Muscle of leg (tissue), 16 donors: ENCODE measurements at places on chromosomes 7 and 10. TPM values are rescaled to one million over a fixed set of nuclear protein-coding genes. Genes with fewer than 3 reads are reported as not detected.

DNAJC30 gene
- total RNA-seq, result 3.1 TPM

GPRIN2 gene
- total RNA-seq, result 0.13 TPM

LIPM gene
- total RNA-seq, result not detected

APBB1IP gene
- total RNA-seq, result 1.6 TPM

CRYGN gene
- total RNA-seq, result 0.09 TPM

MMP21 gene
- 0.18 TPM for total RNA-seq

ZNF365 gene
- 0.13 TPM for total RNA-seq

AMPH gene
- total RNA-seq, result 7.7 TPM

- H3K27me3 ChIP-seq, result no peaks in the 10 kb centered on the region
- DNase-seq, result peak; percentile 37
- H3K4me1 ChIP-seq, result no peaks in the 10 kb centered on the region
- H3K36me3 ChIP-seq, result peaks cover 29% of the 10 kb centered on the region
- no peak overlapping the region for H3K4me3 ChIP-seq
- H3K27ac ChIP-seq, result no peak overlapping the region
Measured at GRCh38 chr10:69004821-69005220, 16.2 kb downstream of the KIFBP start.

DNA sequence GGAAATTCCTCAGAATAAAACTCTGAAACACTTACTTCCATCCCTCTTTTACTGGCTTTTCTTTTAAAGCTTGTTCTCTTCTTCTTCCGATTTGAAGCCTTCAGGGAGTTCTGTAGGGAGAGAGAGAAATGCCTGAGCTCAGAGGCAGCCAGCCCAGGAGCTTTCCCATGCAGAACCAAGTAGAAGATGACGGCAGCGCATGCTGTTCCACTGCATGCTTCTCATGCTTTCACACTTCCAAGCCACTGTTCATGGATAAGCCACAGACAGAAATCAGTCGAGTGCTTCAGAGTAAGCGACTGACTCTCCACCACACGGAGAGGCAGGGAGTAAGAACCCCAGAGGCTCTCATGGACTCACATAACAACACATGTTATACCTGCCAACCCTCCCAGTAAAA is 237.3 kb downstream of the DGKI start:
- no peaks in the 10 kb centered on the region for H3K4me1 ChIP-seq
- H3K36me3 ChIP-seq, result no peaks in the 10 kb centered on the region
- H3K4me3 ChIP-seq, result no peak overlapping the region
- H3K27me3 ChIP-seq, result no peaks in the 10 kb centered on the region

DNA sequence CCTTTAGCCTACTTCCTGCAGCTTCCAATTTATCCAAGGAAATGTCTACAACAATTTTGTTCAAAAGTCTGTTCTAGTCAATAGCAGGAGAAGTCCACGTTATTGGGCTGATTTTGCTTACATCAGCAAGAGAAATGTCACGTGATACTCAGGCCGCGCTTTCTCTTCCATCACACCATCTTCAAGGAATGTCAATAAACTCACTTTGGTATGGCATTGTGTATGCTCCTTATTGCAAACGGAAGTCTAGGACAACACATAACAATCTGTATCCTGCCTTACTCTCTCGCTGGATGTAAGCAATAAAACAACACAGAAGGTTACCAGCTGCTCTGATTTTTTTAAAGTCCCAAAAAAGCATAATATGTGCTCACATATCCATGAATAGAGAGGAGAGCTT is 17.1 kb upstream of the STK17A start:
- no peak overlapping the region for H3K4me3 ChIP-seq
- no peaks in the 10 kb centered on the region for H3K27me3 ChIP-seq
- no peaks in the 10 kb centered on the region for H3K36me3 ChIP-seq
- DNase-seq, result peak; percentile 9

GRCh38 chr10:127937915-127938463 is 31.1 kb downstream of the PTPRE start:
- no peak overlapping the region for H3K4me3 ChIP-seq
- H3K36me3 ChIP-seq, result no peaks in the 10 kb centered on the region
- no peak overlapping the region for H3K27ac ChIP-seq
- no peak for DNase-seq

- no peaks in the 10 kb centered on the region for H3K4me1 ChIP-seq
- no peaks in the 10 kb centered on the region for H3K27me3 ChIP-seq
- no peaks in the 10 kb centered on the region for H3K36me3 ChIP-seq
- H3K27ac ChIP-seq, result no peak overlapping the region
Measured at GRCh38 chr10:88608780-88609179, 22.2 kb downstream of the LIPJ start.

DNA sequence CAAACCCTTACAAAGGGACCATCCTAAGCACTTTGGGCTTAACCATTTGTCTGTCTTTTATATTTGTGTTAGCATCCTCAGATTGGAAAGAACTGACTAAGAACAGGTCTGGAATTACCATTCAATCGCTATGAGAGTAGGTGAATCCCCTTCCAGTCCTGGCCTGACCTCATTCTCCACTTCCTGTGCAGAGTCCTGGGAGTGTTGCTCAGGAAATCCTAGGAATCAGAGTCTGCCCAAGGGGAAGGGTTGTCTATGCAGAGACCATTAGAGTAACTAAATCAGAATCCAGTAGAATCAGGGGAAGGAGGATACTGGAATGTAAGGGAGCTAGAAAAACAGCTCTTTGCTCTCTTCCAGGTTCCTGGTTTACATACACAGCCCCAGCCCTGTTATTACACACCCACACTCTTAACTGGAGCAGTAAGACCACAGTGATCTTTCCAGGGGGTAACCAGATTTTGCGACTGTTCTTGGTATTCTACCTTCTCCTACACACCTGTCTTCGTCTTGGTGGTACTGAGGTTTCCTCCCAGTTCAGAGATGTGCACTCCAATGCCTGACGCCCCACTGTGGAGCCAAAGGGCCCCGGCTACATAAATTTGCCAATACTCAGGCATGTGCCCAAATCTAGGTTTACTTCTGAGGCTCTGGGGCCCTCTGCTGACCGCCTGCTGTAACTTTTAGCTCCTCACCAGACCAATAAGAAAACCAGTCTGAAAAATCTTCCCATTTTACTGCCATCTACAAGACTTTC is 103.7 kb downstream of the RNF216 start:
- peaks cover 56% of the 10 kb centered on the region for H3K4me1 ChIP-seq
- H3K36me3 ChIP-seq, result peaks cover 13% of the 10 kb centered on the region
- no peak overlapping the region for H3K4me3 ChIP-seq
- peak overlapping the region; percentile 75 for H3K27ac ChIP-seq
- H3K27me3 ChIP-seq, result no peaks in the 10 kb centered on the region

DNA sequence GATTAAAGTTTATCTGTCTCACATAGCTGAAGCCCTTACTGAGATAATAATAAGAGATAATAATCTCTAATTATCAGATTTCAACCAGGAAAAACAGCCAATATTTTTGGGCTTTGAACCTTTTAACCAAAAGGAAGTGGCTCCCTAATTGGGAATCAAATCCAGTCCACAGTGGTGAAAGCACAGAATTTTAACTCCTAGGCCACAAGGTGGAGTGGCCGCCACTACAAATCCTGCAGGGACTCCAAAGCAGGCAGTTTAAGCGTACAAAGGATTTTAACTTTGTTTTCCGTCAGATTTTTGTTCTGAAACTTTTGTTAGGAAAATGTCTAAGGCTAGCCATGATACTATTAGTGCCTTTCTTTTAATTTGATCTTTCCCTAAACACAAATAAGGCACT is 99.6 kb upstream of the CCNY start:
- no peaks in the 10 kb centered on the region for H3K36me3 ChIP-seq
- H3K4me1 ChIP-seq, result peaks cover 11% of the 10 kb centered on the region
- no peaks in the 10 kb centered on the region for H3K27me3 ChIP-seq
- no peak overlapping the region for H3K27ac ChIP-seq
- no peak overlapping the region for H3K4me3 ChIP-seq

- no peaks in the 10 kb centered on the region for H3K27me3 ChIP-seq
- no peaks in the 10 kb centered on the region for H3K4me1 ChIP-seq
- H3K36me3 ChIP-seq, result no peaks in the 10 kb centered on the region
- DNase-seq, result no peak
Measured at GRCh38 chr7:28599411-28599810, 187.1 kb downstream of the CREB5 start.

- H3K27ac ChIP-seq, result no peak overlapping the region
- H3K27me3 ChIP-seq, result no peaks in the 10 kb centered on the region
- no peak overlapping the region for H3K4me3 ChIP-seq
- no peaks in the 10 kb centered on the region for H3K4me1 ChIP-seq
- no peak for DNase-seq
Measured at GRCh38 chr7:24255139-24255538, 28.9 kb upstream of the NPY start.

- peaks cover 2% of the 10 kb centered on the region for H3K27me3 ChIP-seq
- no peaks in the 10 kb centered on the region for H3K36me3 ChIP-seq
- H3K4me3 ChIP-seq, result no peak overlapping the region
- H3K27ac ChIP-seq, result no peak overlapping the region
- DNase-seq, result no peak
Measured at GRCh38 chr10:104735757-104736391, 94.8 kb downstream of the SORCS3 start.

- no peak overlapping the region for H3K4me3 ChIP-seq
- no peak overlapping the region for H3K27ac ChIP-seq
- no peaks in the 10 kb centered on the region for H3K27me3 ChIP-seq
- no peaks in the 10 kb centered on the region for H3K4me1 ChIP-seq
- H3K36me3 ChIP-seq, result no peaks in the 10 kb centered on the region
Measured at GRCh38 chr7:92877367-92877766, 41.0 kb upstream of the CDK6 start.

DNA sequence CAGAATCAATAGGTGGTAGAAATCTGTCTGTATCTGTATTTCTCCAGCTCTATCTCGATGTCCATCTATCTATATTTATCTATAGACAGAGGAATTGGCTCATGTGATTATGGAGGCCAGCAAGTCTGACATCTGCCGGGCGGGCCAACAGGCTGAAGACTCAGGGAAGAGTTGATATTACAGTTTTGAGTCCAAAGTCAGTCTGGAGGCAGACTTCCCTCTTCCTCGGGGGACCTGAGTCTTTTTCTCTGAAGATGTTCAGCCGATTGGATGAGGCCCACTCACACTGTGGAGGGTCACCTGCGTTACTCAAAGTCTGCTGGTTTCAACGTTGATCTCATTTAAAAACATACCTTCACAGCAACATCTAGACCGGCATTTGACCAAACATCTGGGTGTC is 98.7 kb downstream of the RAMP3 start:
- no peaks in the 10 kb centered on the region for H3K36me3 ChIP-seq
- no peaks in the 10 kb centered on the region for H3K4me1 ChIP-seq
- no peak overlapping the region for H3K27ac ChIP-seq

- H3K4me3 ChIP-seq, result no peak overlapping the region
- no peaks in the 10 kb centered on the region for H3K27me3 ChIP-seq
- no peaks in the 10 kb centered on the region for H3K4me1 ChIP-seq
- H3K27ac ChIP-seq, result no peak overlapping the region
- no peaks in the 10 kb centered on the region for H3K36me3 ChIP-seq
- DNase-seq, result peak; percentile 50
Measured at GRCh38 chr7:11341285-11341944, 367.7 kb downstream of the PHF14 start.

DNA sequence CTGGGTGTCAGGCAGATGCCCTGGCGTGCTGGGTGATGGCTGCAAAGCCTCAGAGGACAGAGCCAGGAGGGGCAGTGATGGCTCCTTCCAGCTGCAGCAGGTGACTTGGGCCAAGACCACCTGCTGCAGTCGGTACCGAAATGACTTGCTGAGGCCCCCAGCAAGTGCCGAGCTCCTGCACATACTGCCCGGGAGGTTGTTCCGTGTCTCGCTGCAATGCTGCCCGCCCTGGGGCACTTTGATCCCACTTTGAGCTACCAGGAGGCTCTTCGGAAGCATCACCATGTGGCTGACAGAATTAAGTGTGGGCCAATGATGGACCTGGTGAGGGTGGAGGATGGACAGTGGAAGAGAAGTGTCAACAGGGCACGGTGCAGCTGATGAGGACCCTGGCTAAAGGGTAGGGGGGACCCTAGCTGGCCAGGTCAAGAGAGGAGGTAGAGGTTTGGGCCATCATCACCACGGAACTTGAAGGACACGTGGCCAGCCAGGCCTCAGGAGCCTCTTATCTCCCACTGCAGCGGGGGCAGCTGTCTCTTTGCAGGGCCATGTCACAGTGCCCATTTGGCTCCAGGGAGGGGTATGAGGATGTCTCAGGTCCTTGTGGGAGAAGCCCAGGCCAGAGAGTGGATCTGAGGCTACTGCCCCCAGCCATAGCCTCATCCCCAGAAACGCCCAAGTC is 51.1 kb upstream of the NANOS1 start:
- H3K4me3 ChIP-seq, result no peak overlapping the region
- no peak for DNase-seq
- peaks cover 3% of the 10 kb centered on the region for H3K4me1 ChIP-seq
- peaks cover 4% of the 10 kb centered on the region for H3K27me3 ChIP-seq

GRCh38 chr10:122176232-122177213 is 94.6 kb upstream of the BTBD16 start:
- DNase-seq, result no peak
- peaks cover 4% of the 10 kb centered on the region for H3K36me3 ChIP-seq
- H3K4me3 ChIP-seq, result no peak overlapping the region
- no peaks in the 10 kb centered on the region for H3K27me3 ChIP-seq
- H3K27ac ChIP-seq, result no peak overlapping the region
- peaks cover 32% of the 10 kb centered on the region for H3K4me1 ChIP-seq

- H3K36me3 ChIP-seq, result no peaks in the 10 kb centered on the region
- H3K27me3 ChIP-seq, result no peaks in the 10 kb centered on the region
- peaks cover 9% of the 10 kb centered on the region for H3K4me1 ChIP-seq
- no peak for DNase-seq
- no peak overlapping the region for H3K4me3 ChIP-seq
- no peak overlapping the region for H3K27ac ChIP-seq
Measured at GRCh38 chr7:134643131-134643530, 3.5 kb upstream of the BPGM start.

DNA sequence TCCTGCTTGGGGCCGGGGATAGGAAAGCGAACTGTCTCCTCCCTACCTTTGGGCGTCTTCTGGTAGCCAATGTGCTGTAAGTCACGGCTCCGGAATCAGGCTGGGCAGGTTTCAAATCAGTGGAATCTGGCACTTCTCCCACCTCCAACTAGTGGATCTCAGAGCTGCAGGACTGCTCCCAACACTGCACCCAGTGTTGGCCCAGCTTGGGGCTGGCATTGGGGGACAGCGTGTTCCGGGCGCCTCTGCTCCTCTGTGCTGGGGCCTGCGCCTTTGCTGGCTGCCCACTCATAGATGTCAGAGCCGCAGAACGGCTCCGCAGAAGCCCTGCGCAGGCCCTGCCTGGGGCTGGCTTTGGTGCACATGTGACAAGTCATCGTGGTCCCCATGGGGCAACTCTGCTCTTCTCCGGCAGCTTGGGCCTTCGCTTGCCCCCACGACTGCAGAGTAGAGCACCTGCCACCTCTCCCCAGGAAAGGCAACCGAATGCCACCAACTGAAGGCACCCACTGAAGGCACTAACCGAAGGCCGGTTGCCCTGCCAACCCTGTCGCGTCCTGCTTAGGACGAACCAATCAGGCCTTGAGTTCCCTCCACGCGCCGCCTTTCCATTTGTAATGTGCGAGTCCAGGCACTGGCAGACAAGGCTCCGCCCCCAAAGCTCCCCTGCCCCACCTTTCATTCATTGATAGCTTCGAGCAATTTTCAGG is 85.5 kb upstream of the ABI1 start:
- DNase-seq, result no peak
- H3K36me3 ChIP-seq, result no peaks in the 10 kb centered on the region
- no peak overlapping the region for H3K27ac ChIP-seq
- H3K4me1 ChIP-seq, result no peaks in the 10 kb centered on the region
- H3K4me3 ChIP-seq, result no peak overlapping the region
